ENCODE measurements at places on chromosomes 1 and 21.
A peak's percentile ranks its signal among the peaks of the same experiment; 100 is the strongest.

DNA sequence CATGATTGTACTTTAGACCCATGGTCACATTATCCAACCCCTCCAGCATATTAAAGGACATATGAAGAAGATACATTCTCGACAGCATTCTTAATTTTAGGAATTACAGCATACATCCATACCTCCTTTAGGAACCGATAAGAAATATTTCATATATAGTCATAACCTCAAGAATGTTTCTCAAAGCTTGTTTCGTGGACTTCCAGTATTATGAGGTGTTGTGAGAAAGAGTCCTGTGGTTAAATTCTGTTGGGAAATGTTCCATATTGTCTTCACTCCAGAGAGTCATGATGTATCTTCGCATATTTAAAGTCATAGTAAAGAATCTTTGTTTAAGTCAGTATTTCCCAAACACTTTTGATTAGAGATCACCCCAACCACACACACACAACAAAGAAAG lies 321.0 kb upstream of the SNX7 start:
- no peak for DNase-seq

- DNase-seq = no peak
Measured at GRCh38 chr1:169925505-169926482, 32.1 kb upstream of the SCYL3 start.

DNA sequence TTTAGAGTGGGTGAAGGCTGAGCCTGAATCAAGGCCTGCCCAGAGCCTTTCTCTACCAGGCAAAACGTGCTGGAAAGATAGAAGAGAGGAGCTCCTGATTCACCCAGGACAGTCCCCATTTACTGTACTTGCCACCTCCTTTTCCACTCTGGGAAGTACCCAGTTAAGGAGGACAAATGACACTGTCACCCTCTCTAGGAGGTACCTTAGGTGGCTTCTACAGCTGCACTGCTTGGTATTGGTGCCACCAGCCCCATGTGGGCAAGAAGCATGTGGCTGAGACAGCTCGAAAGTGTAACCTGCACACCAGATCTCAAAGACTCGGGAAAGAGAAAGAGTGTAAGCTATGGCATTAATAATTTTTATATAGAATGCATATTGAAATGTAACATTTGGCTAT lies 42.3 kb downstream of the RUNX1 start:
- no peak for DNase-seq

GRCh38 chr1:8412183-8412831 lies 94.4 kb downstream of the SLC45A1 start:
- no peak for DNase-seq

- no peak for DNase-seq
Measured at GRCh38 chr1:227576189-227576588, 12.8 kb downstream of the ZNF678 start.

GRCh38 chr1:215501496-215501895 lies 65.6 kb upstream of the KCTD3 start:
- DNase-seq = no peak

DNA sequence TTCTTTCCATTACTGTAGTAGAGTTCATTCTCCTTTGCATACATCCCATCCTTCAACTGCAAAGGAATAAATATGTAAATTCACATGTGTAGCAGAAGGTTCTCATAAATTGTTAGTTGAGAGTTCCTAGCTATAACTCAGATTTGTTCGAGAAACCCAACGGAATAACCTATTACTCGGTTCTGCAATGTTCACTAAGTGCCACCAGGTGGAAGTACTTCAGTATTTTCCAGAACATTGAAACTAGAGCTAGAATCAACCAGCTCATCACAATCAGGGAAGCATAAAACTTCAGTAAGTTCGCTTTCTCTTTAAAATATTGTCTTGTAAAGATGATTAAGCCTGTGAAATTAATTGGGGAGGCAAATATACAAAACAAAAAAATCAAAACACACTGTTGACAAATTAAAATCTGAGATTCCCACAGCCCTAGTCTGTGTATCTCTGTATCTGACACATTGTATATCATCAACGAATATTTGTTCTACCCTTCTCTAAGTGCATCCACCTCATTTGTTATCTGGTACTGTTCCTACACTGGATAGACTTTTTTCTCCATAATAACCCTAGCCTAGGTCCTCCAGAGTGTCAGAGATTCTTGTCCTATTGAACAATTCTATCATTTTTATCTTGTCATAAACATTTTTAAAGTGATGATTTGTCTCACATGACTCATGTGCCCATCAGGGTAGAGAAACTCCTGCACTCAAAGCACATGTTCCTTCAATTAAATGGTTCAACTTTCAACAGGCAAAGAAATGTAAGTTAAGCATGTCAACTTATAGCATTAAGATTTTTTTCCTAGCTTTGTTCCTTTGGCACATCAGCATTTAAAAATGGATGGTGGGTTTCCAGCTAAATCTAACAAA lies 31.9 kb downstream of the MROH9 start:
- DNase-seq = no peak

DNA sequence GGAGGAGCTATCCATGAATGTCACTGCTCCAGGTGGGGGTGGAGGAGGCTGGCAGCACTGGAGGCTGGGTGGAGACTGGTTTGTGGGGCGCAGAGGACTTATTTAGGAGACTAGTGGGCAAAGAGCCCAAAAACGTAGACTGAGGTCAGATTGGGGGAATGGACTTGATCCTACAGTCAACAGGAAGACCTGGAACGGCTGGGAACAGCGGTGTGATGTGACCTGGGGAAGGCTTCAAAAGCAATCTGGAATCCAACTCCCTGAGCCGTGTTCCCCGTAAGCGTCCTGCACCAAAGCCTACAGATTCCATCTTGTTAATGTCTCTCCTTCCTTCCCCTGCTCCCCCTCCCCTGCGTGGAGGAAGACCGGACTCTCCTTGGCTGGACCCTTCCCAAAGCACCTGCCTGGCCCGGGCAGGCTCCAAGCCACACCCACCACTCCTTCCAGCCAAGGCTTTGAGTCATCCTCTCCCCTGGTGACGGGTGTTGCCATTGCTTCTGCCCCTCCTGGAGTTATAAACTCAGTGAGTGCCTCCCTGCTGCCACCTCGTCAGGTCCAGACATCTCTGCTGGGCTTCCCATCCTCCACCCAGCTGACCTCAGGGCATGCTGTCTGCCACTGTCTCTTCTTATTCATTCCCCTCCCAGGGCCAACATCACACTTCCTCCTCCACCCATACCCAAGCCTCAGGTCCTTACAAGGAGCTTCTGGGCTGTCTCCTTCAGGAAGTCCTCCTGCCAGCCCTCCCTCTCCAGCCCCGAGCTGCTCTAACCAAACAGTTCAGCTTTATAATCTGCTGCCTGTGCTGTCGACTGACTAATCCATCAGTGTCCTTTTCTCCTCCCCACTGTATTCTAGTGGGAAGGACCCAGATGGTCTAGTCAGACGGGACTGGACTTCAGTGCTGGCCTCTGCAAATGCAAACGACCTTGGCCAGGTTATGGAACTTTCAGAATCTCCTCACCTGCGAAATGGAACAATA lies 1.6 kb upstream of the CLSTN1 start:
- peak; percentile 61 for DNase-seq

DNA sequence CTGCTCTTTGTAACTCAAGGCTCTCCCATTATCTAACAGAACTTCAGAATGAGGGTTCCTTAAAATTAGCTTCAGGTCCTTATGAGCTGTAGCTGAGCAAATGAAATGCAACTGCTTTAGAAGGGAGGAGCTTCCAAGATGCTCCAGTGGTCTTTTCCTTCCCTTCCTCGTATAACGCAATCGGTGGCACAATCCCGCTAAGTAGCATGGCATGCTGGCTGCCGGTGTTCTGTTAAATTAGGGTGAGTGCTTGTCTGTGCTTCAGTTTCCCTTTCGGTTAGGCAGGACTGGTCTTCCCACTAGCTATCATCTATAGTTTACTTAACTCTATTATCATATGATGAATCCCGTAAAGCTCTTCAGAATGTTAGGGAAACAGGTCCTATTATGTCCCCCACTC lies 917 bp downstream of the KIAA0040 start:
- DNase-seq = no peak

- peak; percentile 13 for DNase-seq
Measured at GRCh38 chr1:206535853-206536188, 28.5 kb downstream of the RASSF5 start.

DNA sequence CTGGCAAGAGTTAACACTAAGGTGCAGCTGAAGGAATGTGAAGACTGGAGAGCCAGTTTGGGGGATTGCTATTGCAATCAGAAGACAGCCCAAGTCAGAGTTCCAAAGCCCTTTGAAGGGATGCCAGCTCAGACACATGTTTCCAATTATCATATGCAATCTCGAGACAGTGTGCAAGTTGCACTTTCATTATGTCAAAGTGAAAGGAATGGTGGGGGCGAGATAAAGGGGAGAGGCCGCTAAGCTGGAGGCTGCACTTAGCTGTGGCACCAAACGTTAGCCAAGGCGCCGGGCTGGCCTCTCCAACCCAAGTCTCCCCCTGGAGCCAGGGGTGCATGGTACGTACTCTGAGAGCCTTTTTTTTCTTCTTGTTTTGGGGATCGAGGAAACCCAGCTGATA lies 58.0 kb downstream of the NGF start:
- no peak for DNase-seq

Data from chondrocyte (in vitro differentiated cells).